NCI-H526 treated with DMSO at 0.1 percent for 48 hours (cell line): ENCODE measurements at places on chromosomes 2 and 18.

- DNase-seq, result no peak
Observed at GRCh38 chr2:201953880-201954279, 79.8 kb upstream of the FZD7 start.

DNA sequence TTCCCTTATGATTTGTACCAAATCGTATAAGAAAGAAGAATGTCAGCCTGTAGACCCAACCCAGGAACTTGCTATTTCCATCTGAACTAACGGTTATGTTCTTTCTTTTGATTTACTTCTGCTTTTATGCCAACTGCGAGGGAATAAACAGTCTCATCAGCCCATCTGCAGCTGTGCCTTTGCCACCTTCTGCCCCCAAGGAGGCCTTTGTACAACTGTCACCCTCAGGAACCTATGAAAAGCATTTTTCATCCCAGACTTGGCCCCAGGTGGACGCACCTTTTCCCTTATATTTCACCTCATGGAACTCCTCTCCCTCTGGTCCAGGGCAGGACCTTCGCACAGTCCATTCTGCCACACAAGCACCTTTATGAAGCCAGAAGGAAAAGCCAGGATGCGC lies 109.8 kb downstream of the AOX1 start:
- DNase-seq, result no peak

GRCh38 chr2:42793334-42794270 lies 1.2 kb upstream of the HAAO start:
- DNase-seq, result no peak

- peak; percentile 84 for DNase-seq
Observed at GRCh38 chr2:19772981-19773380, 128.8 kb downstream of the TTC32 start.

- no peak for DNase-seq
Observed at GRCh38 chr2:3807853-3808252, 104.5 kb downstream of the DCDC2C start.

DNA sequence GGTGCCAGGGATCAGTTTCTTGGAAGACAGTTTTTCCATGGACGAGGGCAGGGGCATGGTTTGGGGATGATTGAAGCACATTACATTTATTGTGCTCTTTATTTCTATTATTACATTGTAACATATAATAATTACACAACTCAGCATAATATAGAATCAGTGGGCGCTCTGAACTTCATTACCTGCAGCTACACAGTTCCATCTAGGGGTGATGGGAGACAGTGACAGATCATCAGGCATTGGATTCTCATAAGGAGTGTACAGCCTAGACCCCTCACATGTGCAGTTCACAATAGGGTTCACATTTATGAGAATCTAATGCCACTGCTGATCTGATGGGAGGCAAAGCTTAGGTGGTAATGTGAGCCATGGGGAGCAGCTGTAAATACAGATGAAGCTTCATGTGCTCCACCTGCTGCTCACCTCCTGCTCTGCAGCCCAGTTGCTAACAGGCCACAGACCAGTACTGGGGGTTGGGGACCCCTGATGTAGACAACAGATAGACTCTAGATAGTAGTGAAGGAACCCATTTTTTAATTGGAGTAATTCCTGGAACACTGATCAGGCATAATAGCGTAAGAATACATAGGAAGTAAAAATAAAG lies 41.5 kb upstream of the MC4R start:
- no peak for DNase-seq

- no peak for DNase-seq
Observed at GRCh38 chr18:72985686-72986085, 117.9 kb upstream of the NETO1 start.
